Activated CD4-positive, alpha-beta memory T cell treated with anti-CD3 and anti-CD28 coated beads for 36 hours (primary cell): ENCODE measurements at places on chromosomes 1 and 21.

DNA sequence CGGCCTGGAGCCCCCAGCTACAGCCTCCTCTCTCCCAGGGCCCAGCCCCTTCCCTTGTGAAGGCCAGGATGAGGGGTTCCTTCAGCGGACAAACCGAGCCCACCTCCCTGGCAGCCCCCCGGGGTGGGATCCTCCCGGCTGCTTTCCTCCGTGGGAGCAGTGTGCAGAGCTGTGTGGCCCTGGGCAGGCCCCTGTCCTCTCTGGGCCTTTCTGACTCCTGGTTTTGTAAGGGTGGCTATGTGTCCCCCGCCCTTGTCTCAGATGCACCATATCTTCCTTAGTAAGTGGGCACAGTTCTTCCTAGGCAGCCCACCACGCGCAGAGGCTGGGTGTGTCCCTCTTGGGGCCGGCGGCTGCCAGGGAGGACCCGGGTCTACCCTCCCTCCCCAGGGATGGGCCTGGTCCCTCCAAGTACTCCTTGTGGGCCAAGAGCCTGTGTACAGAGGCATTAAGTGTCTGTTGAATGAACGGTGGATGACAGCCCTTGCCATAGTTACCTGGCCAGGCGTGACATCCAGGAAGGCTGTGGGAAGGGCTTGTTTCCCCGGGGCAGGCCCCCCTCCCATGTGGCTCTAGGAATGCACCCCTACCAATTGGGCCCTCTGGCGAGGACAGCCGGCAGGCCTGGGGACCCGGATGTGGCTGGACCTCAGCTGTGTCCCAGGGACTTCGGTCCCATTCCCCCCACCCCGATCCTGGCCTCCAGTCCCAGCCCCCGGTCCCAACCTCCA lies 3.8 kb downstream of the SMIM1 start:
- no peak for DNase-seq

DNA sequence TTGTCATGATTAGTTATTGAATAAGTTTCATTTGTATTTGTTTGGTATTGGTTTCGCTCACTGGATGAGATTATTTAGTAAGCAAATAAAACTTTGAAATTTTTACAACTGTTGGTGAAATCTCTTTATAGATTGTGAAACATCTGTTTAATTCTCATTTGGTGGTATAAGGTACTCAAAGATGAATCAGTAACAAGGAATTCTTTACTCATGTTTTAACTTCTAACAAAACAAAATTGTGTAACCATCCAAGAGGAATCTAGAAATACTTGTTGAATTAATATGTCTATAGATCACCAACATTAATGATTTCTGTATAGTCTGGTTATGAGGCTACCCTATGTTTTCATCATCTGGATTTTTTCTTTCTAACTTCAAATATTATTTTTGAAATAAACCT lies 62.8 kb upstream of the USP25 start:
- no peak for DNase-seq

- DNase-seq, result peak; percentile 25
These were observed 11.7 kb downstream of the TNFSF18 start for GRCh38 chr1:173038875-173039554.

DNA sequence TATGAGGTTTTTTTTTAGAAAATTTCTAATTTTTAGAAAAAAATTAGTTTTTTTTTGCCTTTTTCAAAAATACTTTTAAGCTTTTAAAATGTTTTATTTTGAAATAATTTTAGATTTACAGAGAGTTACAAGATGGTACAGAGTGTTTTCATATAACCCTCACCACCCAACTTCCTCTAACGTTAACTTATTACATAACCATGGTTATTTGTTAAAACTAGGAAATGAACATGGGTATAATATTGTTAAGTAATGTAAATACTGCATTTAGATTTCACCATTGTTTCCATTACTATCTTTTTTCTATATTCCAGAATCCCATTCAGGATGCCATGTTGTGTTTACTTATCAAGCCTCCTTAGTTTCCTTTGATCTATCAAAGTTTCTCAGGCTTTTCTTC lies 45.2 kb upstream of the ST6GALNAC3 start:
- no peak for DNase-seq

- no peak for DNase-seq
These were observed 5.7 kb upstream of the ADGRB2 start for GRCh38 chr1:31769720-31770390.

GRCh38 chr1:184533049-184533448 lies 146.2 kb downstream of the C1orf21 start:
- DNase-seq, result no peak

- DNase-seq, result no peak
These were observed 459.8 kb downstream of the KCNT2 start for GRCh38 chr1:196148367-196148970.
